ENCODE measurements at places on chromosomes 4 and X.
A peak's percentile ranks its signal among the peaks of the same experiment; 100 is the strongest.

- DNase-seq = no peak
- no peak overlapping the region for H3K4me3 ChIP-seq
- H3K4me1 ChIP-seq = no peaks in the 10 kb centered on the region
- H3K27ac ChIP-seq = no peak overlapping the region
- H3K36me3 ChIP-seq = no peaks in the 10 kb centered on the region
- no peaks in the 10 kb centered on the region for H3K27me3 ChIP-seq
Measured at GRCh38 chr4:70752236-70752635, 30.5 kb downstream of the RUFY3 start.

DNA sequence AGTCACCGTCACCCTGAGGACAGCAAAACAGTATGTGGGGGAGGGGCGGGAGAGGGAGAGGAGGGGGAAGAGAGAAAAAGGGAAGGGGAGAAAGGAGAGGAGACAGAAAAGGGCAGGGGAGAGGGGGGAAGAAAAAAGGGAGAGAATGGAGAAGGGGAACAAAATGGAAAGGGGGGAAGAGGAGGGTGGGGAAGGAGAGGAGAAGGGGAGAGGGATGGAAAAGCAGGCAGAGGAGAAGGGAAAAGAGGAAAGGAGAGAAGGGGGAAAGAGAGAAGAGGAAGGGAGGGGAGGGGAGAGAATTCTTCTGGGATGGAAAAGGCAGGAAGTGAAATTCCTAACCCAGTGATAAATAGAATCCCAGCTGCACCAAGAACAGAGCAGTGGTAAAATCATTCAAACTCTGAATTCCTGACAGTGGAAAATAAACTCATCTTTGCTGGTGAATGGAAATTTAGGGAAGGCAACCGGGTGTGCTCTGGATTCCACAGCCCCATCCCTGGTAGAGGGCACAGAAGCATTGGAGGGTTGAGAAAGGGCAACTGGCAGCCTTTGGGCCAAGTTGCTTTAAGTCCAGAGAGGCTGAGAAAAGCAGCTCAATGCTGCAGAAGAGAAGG, 244.2 kb downstream of the BCOR start:
- peak overlapping the region; percentile 100 for H3K27ac ChIP-seq
- H3K4me1 ChIP-seq = peaks cover 37% of the 10 kb centered on the region

DNA sequence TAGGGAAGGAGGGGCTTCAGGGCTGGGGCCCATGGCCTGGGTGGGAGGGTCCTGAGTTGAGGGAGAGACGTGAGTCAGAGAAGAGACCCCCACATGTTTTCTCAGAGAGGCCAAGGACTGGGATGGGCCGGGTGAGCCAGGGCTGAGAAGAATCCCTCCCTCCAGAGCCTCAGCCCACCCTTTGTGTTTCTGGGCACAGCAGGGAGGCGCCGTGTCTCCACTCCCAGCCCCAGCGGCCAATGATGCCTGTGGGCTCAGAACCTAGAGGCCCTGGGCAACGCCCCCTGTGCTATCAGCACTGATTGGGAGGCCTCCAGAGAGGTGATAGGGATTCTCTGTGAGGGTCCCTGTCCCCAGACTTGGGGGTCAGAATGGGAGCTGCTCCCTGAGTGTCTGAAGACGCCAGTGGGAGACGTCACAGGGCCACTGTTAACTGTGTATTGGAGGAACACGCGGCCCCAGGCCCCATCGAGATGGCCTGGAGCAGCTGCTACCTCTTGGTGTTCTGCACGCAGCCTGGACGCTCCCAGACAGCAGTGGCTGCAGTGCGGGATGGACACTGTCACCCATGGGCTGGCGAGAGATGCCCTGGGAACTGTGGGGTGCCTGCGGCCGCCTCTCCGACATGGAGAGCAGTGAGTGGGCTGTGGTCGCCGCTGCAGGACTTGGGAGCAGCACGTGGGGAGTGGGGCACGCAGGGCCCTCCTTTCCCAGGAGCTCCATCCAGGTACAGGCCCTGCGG, 8.5 kb downstream of the FGFRL1 start:
- H3K36me3 ChIP-seq = no peaks in the 10 kb centered on the region
- H3K4me1 ChIP-seq = no peaks in the 10 kb centered on the region
- no peaks in the 10 kb centered on the region for H3K27me3 ChIP-seq
- H3K27ac ChIP-seq = no peak overlapping the region
- no peak overlapping the region for H3K4me3 ChIP-seq

DNA sequence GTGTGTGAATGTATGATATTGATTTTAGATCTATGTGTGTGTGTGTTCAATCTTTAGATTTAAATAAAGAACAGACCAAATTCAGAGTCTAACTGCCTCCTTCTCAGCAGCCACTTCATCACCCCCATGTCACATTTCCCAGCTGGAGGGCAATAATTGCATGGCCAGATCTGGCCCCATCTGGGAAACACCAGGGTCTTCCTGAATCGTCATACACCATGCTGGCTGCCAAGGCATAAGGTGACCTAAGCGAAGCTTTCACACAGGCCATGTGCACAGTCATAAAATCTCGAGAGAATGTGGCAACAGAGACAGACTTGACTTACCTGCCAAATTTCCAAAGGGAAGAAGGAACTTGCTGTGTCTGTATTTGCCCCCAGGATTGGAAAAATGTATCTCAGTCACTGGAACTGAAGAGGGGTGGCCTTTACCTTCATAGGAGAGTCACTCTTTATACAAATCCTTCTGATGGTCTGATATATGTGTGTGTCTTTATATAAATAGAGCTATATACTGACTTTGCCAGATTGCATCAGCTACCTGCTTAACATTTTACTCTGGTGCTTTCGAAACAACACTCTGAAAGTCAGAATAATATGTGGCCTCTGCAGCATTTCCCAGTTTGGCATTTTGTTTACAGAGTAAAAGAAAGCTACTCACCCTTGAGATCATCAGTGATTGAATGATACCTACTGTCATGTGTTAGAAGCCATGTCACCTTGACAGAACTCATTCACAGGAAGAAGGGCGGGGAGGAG, at the start of gene PLAC1:
Gene PLAC1 (minus strand): TSS at position 470 of the 758 bp plus-strand sequence. CDS start 91,789 bp downstream, outside the sequence.
- DNase-seq = no peak
- peaks cover 3% of the 10 kb centered on the region for H3K4me1 ChIP-seq
- no peak within 1 kb of the TSS for H3K27ac ChIP-seq

DNA sequence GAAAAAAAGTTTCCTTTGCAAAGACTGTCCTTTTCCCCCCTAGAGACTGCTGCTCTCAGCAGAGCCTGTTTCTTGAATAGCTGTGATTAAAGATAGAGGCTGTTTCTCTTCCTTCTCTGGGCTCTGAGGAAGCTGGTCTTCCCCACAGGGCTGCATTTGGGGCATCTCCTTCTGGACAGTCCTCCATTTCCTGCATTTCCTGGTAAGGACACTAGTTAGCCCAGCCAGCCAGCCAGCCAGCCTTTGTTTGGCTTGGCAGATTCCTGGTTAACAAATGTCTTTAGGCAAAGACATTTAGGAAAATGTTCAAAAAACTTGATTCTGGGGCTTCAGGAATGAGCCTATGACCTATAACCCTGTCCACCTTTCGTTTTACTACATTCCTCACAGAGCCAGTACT, 34.0 kb upstream of the PLAC1 start:
- no peaks in the 10 kb centered on the region for H3K36me3 ChIP-seq
- H3K4me1 ChIP-seq = no peaks in the 10 kb centered on the region
- no peak overlapping the region for H3K4me3 ChIP-seq
- no peaks in the 10 kb centered on the region for H3K27me3 ChIP-seq

DNA sequence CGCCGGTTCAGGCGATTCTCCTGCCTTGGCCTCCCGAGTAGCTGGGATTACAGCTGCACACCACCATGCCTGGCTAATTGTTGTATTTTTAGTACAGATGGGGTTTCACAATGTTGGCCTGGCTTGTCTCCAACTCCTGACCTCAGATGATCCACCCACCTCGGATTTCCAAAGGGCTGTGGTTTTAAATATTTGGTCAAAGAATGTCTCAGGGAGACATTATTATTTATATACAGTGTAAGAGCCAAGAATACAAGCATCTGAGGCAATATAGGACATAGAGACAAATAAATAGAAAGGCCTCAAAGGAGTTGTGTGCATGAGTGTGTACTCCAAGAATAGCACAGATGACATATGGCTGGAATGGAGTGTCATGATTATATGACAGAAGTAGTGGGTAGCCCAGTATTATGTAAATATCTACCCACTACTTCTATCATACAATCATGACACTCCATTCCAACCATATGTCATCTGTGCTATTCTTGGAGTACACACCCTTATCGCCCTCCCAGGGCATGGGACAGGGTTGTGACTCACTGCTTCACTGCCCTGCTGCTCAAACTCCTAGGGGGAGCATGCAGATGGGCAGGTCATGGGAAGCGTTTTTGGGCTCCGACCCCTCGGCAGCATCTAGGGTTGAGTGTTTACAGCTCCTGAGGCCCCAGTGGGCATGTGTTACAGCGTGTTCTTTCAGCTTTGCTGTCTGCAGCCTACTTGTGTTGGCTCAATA, 1649.8 kb upstream of the PCDH10 start:
- no peak for DNase-seq
- no peaks in the 10 kb centered on the region for H3K4me1 ChIP-seq
- H3K4me3 ChIP-seq = no peak overlapping the region
- no peaks in the 10 kb centered on the region for H3K36me3 ChIP-seq
- H3K27me3 ChIP-seq = no peaks in the 10 kb centered on the region
- no peak overlapping the region for H3K27ac ChIP-seq

DNA sequence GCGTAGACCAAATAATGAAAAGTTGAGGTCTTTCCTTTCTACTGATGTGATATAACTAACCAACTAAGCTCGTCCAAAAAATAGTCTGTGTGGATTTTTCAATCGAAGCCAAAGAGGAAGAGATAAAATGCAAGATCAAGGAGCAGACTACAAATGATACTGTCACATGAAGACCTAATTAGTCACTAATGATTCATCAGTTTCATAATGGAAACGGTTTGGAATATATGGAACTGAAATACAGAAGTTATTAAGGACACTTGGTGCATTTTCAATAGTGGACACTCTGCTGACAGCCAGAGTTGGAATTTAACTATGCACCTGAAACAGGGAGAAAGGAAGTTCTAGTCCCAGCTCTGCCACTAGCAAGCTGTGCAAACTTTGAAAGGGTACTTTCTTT, 119.8 kb downstream of the GUCY2F start:
- H3K36me3 ChIP-seq = no peaks in the 10 kb centered on the region
- no peak overlapping the region for H3K27ac ChIP-seq
- H3K27me3 ChIP-seq = no peaks in the 10 kb centered on the region
- DNase-seq = no peak
- no peaks in the 10 kb centered on the region for H3K4me1 ChIP-seq

GRCh38 chrX:72126048-72126415, 5.7 kb downstream of the RTL5 start:
- H3K4me3 ChIP-seq = no peak overlapping the region
- no peaks in the 10 kb centered on the region for H3K36me3 ChIP-seq
- H3K4me1 ChIP-seq = peaks cover 25% of the 10 kb centered on the region
- H3K27ac ChIP-seq = no peak overlapping the region
- H3K27me3 ChIP-seq = no peaks in the 10 kb centered on the region
- DNase-seq = no peak

- DNase-seq = no peak
- H3K27me3 ChIP-seq = no peaks in the 10 kb centered on the region
- no peak overlapping the region for H3K27ac ChIP-seq
- no peak overlapping the region for H3K4me3 ChIP-seq
- no peaks in the 10 kb centered on the region for H3K36me3 ChIP-seq
Measured at GRCh38 chr4:17788956-17789355, 7.5 kb upstream of the FAM184B start.

DNA sequence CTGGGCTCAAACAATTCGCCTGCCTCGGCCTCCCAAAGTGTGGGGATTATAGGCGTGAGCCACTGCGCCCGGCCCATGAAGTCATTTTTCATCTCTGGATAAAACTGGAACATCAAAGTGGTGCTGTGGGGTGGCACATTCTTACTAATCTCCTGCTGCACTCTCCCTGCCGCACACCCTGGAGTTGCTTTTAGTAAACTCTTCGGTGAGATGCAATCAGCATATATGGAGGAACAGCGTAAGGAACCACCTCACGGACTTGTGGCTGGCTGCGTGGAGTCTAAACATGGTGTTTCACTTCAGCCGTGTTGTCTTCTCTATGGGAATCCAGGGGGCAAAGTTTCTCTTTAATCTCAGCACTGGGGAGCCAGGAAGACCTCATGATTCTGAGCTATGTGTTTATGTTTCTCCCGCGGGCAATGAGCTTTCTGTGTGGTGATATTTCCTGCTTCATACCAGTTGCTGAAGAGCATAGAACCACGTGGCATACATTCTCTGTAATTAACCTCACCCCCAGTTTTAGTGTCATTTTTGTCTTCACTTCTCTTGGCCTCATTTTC, 2.1 kb upstream of the RHOH start:
- peak; percentile 82 for DNase-seq
- peak overlapping the region; percentile 97 for H3K27ac ChIP-seq
- no peaks in the 10 kb centered on the region for H3K27me3 ChIP-seq
- peaks cover 14% of the 10 kb centered on the region for H3K4me1 ChIP-seq
